ENCODE measurements at places on chromosomes 3 and 15.

GRCh38 chr3:159852821-159853505, 135.7 kb upstream of the IL12A start:
- no peak for DNase-seq

GRCh38 chr3:193119926-193120325, 121.1 kb upstream of the PLAAT1 start:
- no peak for DNase-seq

- DNase-seq: no peak
These were observed 142.9 kb upstream of the NR2F2 start for GRCh38 chr15:96187341-96188305.

DNA sequence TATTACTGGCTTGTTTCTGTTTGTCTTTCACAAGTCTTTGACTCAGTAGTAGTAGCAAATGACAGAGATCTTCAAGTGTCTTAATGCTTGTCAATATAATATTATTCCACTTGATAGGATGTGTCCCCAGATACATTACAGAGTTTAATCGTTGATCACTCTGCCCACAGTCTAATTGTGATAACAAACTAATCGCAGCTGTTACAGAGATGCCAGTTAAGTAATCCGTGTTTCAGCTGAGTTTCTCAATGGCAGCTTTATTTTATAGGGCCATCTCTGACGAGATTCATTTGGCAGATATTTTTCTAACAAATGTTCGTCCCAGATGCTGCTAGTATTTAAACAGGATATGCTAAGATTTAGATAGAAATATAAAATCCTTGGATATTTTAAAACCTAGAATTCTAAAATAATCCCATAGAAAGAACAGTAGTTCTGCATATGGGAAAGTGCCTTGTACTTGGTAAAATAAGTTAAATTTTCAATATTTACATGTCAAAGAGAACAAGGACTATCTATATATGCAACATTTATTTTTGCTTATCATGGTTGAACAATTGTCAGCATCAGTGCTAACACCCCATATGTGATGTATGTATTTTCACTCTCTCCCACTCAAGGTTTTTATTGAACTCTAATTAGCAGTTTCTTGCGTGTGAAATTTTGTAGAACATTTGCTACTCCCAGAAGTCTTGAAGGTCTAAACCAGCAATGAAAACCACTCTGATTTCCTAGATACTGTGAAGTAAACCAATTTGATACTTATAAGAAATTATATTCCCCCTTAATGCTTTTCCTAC, 185.5 kb downstream of the MBNL1 start:
- no peak for DNase-seq

GRCh38 chr3:150547045-150547741, 606 bp downstream of the EIF2A start:
- DNase-seq: peak; percentile 56

- DNase-seq: peak; percentile 32
These were observed 2.0 kb downstream of the ATP2C1 start for GRCh38 chr3:130895690-130896488.

Data from CD4-positive, alpha-beta T cell treated with Interleukin-15 for 4 hours (primary cell).